ENCODE measurements at places on chromosomes 4 and X. TPM values are rescaled to one million over a fixed set of nuclear protein-coding genes. Genes with fewer than 3 reads are reported as not detected.

GRCh38 chr4:94690851-94691254 lies 66.9 kb upstream of the BMPR1B start:
- no peaks in the 10 kb centered on the region for H3K27me3 ChIP-seq
- no peak overlapping the region for H3K4me3 ChIP-seq
- H3K4me1 ChIP-seq: no peaks in the 10 kb centered on the region
- H3K27ac ChIP-seq: no peak overlapping the region
- H3K36me3 ChIP-seq: no peaks in the 10 kb centered on the region
- no peak for DNase-seq

DNA sequence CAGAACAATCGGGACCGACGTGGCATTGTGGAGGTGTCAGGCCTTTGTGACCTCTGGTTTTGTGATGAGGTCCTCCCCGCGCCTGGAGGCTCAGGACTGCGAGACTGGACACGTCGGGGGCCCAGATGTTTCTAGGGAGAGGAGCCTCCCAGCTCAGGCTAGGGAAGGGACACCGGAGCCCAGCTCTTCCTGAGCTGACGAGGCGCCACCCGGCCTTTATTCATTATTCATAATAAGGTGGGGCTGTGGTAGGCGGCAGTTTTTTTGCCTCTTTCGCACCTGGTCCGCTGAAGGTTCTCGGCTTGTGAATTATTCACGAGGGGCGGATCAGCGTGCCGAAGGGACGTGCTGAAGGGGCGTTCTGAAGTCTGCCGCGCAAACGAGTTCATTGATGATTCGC lies 2.3 kb upstream of the UBA1 start:
- H3K4me1 ChIP-seq: peaks cover 32% of the 10 kb centered on the region
- H3K27ac ChIP-seq: peak overlapping the region; percentile 40
- peak overlapping the region; percentile 30 for H3K4me3 ChIP-seq
- DNase-seq: peak; percentile 24
- no peaks in the 10 kb centered on the region for H3K27me3 ChIP-seq

Gene NAT8L
- total RNA-seq: 18.8 TPM

Gene CSAG3
- not detected for total RNA-seq

- no peak overlapping the region for H3K4me3 ChIP-seq
- no peak overlapping the region for H3K27ac ChIP-seq
- no peaks in the 10 kb centered on the region for H3K27me3 ChIP-seq
- H3K4me1 ChIP-seq: no peaks in the 10 kb centered on the region
- H3K36me3 ChIP-seq: no peaks in the 10 kb centered on the region
Observed at GRCh38 chr4:25100021-25100555, 60.2 kb downstream of the SEPSECS start.

GRCh38 chr4:78242071-78242470 lies 184.9 kb downstream of the FRAS1 start:
- no peaks in the 10 kb centered on the region for H3K36me3 ChIP-seq
- DNase-seq: no peak
- H3K4me3 ChIP-seq: no peak overlapping the region
- no peaks in the 10 kb centered on the region for H3K27me3 ChIP-seq
- H3K4me1 ChIP-seq: no peaks in the 10 kb centered on the region
- no peak overlapping the region for H3K27ac ChIP-seq

DNA sequence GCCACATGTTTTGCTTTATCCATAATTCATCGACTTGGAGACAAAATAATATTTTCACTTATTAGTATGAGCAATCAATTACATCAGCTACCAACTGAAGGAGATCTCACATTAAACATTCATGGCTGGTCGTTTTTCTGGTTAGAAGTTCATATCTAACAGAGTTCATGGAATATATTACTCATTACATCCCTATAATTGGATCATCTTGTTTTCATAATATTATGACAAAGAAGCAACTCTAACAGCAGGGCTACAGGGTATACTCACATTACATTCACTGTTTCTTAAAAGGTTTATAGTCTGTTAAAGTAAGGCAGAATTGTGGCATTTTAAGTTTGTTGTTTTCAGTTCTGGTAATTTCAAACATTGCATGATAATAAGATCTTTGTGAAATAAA lies 33.0 kb downstream of the GSTCD start:
- no peaks in the 10 kb centered on the region for H3K27me3 ChIP-seq
- H3K4me1 ChIP-seq: no peaks in the 10 kb centered on the region
- no peak overlapping the region for H3K27ac ChIP-seq
- no peaks in the 10 kb centered on the region for H3K36me3 ChIP-seq
